ENCODE measurements at places on chromosomes 3 and 15.

- DNase-seq: peak; percentile 97
Observed at GRCh38 chr3:141738022-141738890, at the start of gene RNF7. Gene RNF7 (plus strand): TSS chr3:141738298. CDS start chr3:141738342, 44 bp downstream.

DNA sequence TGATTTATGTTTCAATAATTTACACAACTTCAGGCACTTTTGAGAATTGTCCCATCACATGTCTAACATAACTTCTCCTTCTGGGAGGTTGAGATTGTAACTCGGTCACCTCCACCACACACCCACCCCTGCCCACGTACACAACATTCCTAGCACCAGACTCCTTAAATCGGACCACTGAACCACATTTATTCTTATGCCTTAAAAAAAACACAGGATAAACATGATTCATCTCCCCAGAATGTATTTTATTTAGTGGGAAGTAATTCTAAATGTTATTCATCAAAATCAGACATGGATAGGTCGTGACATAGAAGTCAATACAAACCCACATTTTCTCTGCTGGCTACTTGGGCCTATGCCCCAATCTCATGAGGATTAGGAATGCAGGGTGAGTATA, 3.0 kb downstream of the SNTN start:
- peak; percentile 73 for DNase-seq

DNA sequence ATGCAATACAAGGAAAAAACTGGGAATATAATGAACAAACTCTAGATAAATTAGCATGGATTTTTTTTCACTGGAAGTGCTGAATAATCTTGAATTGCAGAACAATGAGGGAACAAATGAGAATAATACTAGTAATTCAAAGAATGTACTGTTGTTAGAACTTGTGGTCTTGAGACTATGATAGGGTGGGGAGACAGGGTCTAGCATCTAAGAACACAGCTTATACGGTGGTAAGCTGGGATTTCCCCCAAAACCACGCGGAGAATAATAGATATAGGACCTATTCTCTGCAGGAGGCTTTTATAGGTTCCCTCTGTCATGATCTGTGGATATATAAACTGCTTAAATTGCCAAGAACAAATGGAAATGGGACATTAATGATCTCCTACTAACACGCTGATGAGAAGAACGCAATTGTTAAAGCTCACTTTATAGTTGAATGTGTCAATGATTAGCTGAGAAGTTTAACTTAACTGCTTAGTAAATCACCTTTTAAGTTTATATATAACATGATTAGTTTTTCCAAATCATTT, 692.3 kb downstream of the ZPLD1 start:
- no peak for DNase-seq

DNA sequence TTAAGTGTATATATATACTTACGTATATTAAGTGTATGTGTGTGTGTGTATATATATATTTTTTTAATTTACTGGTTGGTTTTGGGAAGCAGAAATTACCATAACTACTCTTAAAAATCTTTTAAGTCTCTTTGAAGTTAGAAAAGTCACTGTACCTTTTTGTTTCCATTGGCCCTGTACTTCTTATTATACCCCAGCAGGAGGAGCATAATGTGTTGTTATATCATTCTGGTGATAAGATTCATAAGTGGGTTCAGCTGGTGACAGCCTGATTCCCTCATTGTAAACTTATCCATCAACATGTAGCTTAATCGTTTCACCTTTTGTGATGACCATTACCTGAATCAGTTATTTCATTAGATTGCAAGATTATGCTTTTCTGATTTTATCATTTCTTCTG, 30.8 kb downstream of the MLH1 start:
- DNase-seq: peak; percentile 56

GRCh38 chr15:68512052-68512451, 66.7 kb upstream of the CORO2B start:
- DNase-seq: no peak

- no peak for DNase-seq
Observed at GRCh38 chr3:125191256-125191655, 21.3 kb downstream of the SLC12A8 start.

DNA sequence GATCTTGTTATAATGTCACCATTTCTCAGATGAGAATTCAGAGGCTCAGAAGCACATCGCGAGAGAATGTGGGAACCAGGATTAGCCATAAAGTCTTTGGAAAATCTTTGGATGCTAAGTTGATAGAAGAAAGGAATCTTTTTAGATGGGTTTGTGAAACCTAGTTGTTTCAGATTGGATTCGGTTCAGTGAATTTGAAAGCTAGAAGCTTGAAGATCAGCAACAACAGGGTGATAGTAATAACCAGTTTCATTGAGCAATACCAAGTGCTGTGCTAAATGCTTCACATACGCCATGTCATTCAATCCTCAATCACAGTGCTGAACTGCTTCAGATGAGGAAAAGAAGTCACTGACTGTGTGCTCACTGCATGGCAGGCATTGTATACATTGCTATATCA, 47.4 kb upstream of the MITF start:
- no peak for DNase-seq

DNA sequence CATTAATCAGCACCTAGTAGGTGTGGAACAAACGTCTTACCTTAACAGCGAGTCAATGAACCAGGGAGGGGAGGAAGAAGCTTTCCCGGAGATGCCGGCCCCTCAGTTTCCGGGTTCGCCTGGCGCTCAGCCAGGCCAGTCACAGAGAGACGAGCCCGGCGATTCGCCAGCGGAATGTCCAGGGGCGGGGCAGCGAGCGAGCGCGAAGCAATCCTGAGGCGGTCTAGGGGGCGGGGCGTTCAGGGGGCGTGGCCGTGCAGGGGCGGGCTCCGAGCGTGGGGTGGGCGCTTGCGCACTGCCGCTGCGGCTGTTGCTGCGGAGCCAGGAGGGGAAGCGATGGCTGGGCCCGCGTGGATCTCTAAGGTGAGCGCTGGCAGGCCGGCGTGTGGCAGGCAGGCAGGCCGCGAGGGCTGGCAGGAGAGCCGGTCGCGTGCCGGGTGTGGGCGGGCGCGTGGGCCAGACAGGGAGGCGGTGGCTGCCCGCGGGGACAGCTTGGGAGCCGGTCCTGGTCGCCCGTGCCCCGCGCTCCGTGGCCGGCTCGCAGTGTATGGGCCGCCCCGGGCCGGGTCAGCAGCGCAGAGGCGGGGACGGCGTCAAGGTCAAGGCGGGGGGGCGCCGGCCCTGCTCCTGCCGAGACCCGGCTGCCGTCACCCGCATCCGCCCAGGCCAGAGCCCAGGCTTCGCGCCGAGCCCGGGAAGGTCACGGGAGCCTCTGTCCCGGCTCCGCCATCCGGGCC, at the start of gene IDH3A:
Gene IDH3A, plus strand, starts transcription at position 295 of the 737 bp plus-strand sequence. Its CDS starts 42 bp downstream, at position 337.
- peak; percentile 99 for DNase-seq
